ENCODE measurements at places on chromosomes 4 and X.

DNA sequence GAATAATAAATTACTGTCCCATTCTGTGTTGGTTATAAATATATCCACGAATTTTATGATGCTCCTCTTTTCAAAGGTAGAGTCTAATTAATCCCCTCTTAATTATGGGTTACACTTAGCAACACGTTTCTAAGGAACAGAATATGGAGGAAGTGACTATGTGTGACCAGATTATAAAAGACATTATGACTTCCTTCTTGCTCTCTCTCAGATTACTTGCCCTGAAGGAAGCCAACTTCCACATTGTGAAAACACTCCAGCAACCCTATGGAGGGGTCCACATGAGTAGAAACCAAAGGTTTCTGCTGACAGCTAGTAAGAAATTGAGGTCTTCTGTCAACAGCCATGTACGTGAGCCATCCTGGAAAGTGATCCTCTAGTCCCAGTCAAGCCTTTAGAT is 59.3 kb downstream of the WDFY3 start:
- no peak for DNase-seq
- H3K27me3 ChIP-seq = no peaks in the 10 kb centered on the region
- no peaks in the 10 kb centered on the region for H3K4me1 ChIP-seq
- no peaks in the 10 kb centered on the region for H3K36me3 ChIP-seq
- no peak overlapping the region for H3K27ac ChIP-seq
- no peak overlapping the region for H3K4me3 ChIP-seq

- H3K36me3 ChIP-seq = no peaks in the 10 kb centered on the region
- no peak overlapping the region for H3K27ac ChIP-seq
- H3K4me1 ChIP-seq = no peaks in the 10 kb centered on the region
- no peak for DNase-seq
These were observed 113.6 kb upstream of the CBLL2 start for GRCh38 chrX:22159071-22159470.

DNA sequence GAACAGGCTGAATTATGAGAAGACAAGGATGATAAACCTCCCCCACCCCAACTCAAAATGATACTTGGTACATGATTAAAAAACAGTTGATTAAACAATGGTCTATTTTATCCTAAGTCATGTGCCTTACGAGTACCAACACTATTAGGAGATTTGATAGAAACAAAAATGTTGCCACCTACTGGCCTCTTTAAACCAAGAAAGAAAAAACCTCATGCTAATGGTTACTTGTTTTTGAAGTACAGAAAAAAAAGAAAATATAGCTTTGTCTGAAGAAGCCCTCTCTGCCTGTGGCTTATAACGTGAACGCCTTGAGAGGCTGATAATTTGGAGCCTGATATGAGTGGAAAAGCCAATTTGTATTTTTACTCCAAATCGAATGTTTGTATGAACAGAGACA is 538.2 kb downstream of the DMD start:
- no peak for DNase-seq
- H3K27me3 ChIP-seq = no peaks in the 10 kb centered on the region
- no peaks in the 10 kb centered on the region for H3K36me3 ChIP-seq
- no peaks in the 10 kb centered on the region for H3K4me1 ChIP-seq
- no peak overlapping the region for H3K27ac ChIP-seq

DNA sequence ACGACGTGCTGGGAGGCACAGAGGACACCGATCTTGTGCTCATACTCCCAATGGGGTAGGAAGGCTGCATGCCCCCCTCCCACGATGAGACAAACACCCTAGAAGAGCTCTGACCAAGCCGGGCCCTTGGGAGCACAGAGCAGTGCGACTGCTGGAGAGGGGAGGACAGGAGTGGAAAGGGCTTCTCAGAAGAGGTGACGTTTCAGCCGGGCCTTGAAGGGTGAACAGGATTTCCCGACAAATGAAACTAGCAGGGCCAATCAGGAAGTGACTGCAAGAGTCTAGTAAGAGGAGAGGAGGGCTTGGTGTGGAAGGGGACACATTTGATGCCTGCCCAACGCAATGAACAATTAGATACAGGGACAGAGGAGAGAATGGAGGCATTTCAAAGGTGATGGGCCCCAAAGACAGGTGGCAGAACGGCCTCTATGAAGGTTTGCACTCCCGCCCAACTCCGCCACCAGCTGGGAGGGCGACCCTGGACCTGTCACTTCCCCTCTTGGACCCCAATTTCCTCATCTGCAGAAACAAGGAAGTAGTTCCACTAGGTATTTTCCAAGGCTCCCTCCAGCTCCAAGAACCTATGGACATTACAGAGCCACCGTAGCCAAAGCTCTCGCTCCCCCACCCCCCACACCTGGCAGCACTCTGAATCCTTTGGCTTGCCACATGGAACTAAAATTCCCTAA is 3.9 kb downstream of the HCFC1 start:
- peak overlapping the region; percentile 97 for H3K27ac ChIP-seq
- DNase-seq = no peak
- no peaks in the 10 kb centered on the region for H3K27me3 ChIP-seq
- peaks cover 17% of the 10 kb centered on the region for H3K36me3 ChIP-seq
- H3K4me3 ChIP-seq = peak overlapping the region; percentile 99

DNA sequence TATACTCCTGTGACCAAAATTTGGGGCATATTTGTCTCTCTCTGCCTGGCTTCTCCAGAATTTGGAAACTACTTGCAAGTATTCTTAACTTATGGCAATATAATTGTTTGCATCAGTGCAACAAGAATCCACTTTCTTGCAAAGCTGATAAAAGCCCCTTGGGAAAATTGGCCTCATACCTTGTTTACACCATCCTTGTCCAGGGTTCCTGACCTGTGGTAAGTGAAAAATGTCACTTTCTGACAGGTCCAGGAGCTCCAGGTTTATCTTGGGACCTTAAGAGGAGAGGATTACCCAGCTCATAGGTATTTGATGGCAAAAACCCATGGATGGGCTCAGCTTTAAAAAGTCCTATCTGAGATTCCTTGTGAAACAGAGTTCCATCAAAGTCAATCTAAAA is 29.3 kb upstream of the CXCL13 start:
- no peak for DNase-seq
- no peak overlapping the region for H3K27ac ChIP-seq
- no peaks in the 10 kb centered on the region for H3K4me1 ChIP-seq
- no peak overlapping the region for H3K4me3 ChIP-seq
- no peaks in the 10 kb centered on the region for H3K36me3 ChIP-seq

GRCh38 chrX:56231537-56232090 is 542 bp upstream of the KLF8 start:
- H3K36me3 ChIP-seq = peaks cover 5% of the 10 kb centered on the region
- no peaks in the 10 kb centered on the region for H3K27me3 ChIP-seq
- no peak overlapping the region for H3K27ac ChIP-seq

GRCh38 chr4:56649445-56650261 is 31.4 kb downstream of the HOPX start:
- DNase-seq = no peak
- peaks cover 53% of the 10 kb centered on the region for H3K4me1 ChIP-seq
- H3K4me3 ChIP-seq = peak overlapping the region; percentile 26
- peak overlapping the region; percentile 84 for H3K27ac ChIP-seq
- peaks cover 2% of the 10 kb centered on the region for H3K36me3 ChIP-seq

DNA sequence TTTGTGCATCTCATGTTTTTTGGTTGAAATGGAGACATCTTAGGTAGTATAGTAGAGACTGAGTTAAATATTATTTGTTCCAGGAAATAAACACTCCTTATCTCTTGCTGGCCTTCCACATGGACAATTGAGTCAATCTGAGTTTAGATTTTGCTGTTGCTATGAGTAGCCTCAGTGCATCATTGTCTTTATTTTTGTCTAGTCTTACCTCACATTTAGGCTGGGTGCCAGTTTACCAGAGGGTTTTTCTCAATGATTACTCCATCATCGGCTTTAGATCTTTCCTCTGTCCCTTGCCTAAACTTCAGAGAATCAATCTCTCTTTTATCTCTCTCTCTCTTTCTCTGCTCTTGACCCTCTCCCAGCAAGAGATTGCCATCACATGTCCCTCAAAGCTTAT is 73.6 kb downstream of the GABRB1 start:
- no peak for DNase-seq
- no peak overlapping the region for H3K4me3 ChIP-seq
- no peak overlapping the region for H3K27ac ChIP-seq
- no peaks in the 10 kb centered on the region for H3K27me3 ChIP-seq

GRCh38 chr4:100362366-100362765 is 155.5 kb downstream of the EMCN start:
- no peaks in the 10 kb centered on the region for H3K27me3 ChIP-seq
- H3K4me3 ChIP-seq = no peak overlapping the region
- no peaks in the 10 kb centered on the region for H3K36me3 ChIP-seq

- no peaks in the 10 kb centered on the region for H3K36me3 ChIP-seq
- H3K27me3 ChIP-seq = peaks cover 22% of the 10 kb centered on the region
- no peaks in the 10 kb centered on the region for H3K4me1 ChIP-seq
- no peak overlapping the region for H3K27ac ChIP-seq
- no peak overlapping the region for H3K4me3 ChIP-seq
- DNase-seq = no peak
These were observed 92.5 kb downstream of the FAM13A start for GRCh38 chr4:88964450-88964849.

GRCh38 chrX:111361751-111362150 is 50.2 kb downstream of the DCX start:
- no peaks in the 10 kb centered on the region for H3K4me1 ChIP-seq
- H3K4me3 ChIP-seq = no peak overlapping the region
- H3K27ac ChIP-seq = no peak overlapping the region
- no peaks in the 10 kb centered on the region for H3K27me3 ChIP-seq
- H3K36me3 ChIP-seq = no peaks in the 10 kb centered on the region
- DNase-seq = no peak

DNA sequence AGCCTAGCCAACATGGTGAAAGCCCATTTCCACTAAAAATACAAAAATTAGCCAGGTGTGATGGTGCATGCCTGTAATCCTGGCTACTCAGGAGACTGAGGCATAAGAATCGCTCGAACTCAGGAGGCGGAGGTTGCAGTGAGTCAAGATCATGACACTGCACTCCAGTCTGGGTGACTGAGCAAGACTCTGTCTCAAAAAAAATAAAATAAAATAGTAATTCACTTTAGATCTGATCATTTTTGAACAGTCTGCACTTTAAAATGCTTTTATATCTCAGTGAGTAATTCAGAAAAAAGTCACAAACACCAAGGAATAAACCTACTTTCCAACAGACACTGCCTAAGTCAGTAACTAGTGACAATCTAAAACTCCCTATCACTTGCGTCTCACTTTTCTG is 25.6 kb upstream of the CORIN start:
- H3K27me3 ChIP-seq = no peaks in the 10 kb centered on the region
- peaks cover 4% of the 10 kb centered on the region for H3K36me3 ChIP-seq
- DNase-seq = no peak
- H3K27ac ChIP-seq = no peak overlapping the region

DNA sequence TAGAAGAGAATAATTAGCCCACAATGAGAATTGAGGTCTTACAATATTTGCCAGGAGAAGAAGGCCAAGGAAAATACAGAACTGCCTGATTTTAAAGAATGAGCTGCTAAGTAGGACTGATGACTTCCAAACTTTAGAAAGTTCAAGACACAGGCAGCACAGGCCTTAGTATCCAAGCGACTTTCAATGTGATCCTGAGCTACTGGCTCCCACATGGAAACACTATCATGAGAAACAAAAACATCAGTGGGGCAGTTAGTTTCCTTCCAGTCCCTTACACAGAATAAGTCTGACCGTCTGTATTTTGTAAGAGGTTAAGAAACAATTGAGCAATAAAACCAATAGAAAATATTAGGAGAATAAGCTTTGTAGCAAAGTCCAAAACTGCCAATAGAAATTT is 251.4 kb downstream of the COL25A1 start:
- DNase-seq = no peak
- no peak overlapping the region for H3K4me3 ChIP-seq

GRCh38 chr4:79663141-79663540 is 255.1 kb upstream of the GK2 start:
- no peak for DNase-seq
- H3K27ac ChIP-seq = no peak overlapping the region
- no peaks in the 10 kb centered on the region for H3K4me1 ChIP-seq

DNA sequence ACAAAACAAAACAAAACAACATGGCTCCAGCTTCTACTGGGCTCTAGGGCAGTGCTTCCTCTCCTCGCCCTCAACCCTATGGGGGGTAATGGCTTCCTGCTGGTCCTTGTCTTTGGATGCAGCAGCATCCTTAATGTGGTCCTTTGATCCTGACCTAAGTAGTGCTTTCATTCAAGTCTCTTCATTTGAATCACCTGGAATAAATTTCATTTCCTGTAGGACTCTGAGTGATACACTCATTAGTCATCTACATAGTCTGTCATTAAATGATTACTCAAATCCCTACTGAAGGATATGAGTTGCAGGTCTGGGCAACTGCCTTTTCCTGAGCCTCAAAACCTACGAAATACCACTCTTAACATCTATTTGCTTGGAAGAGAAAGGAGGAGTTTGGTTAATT is 54.5 kb downstream of the RHOH start:
- no peaks in the 10 kb centered on the region for H3K27me3 ChIP-seq
- no peak for DNase-seq
- H3K4me3 ChIP-seq = no peak overlapping the region

DNA sequence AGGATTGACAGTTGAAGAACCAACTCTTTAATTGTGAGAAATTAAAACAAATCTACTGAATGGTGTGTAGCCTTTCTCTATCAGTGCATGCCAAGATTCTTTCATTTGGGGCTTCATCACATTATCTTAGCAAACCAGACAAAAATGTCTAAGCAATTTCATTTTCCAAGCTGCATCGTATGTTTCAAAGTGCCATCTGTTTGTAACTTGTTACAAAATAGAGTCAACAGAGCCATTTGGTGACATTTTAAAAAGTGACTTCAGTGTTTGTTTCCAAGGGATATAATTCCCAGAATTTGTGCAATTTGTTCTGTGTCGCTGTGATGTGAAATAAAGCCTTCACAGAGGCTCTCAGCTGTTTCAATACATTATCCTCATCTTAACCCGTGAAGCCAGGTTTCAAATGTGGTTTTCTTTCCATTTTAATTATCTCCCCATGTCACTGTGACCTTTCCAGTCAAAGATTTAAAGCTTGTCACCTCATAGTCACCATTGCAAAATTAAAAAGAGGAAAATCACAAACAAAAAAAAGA is 46.0 kb upstream of the C1QTNF7 start:
- DNase-seq = no peak
- no peaks in the 10 kb centered on the region for H3K36me3 ChIP-seq
- no peaks in the 10 kb centered on the region for H3K4me1 ChIP-seq
- peaks cover 11% of the 10 kb centered on the region for H3K27me3 ChIP-seq

DNA sequence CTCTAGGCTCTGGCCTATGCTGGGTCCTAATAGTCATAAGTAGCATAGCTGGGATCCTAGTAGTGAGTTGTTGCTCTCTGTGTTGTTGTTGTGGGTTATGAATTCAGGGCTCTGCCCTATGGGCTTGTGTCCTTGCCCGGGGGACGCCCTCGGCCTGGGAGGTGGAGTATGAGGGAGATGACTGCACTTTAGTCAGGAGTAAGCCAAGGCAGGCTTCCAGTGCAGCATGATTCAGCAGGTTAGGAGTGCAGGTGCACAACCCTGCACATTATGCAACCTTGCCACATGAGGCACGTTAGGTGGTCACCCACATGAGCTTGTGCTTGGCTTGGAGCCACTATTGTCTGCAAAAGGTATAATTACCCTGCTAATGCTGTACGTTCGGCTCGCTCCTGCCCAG is 58.4 kb upstream of the CCDC149 start:
- H3K27me3 ChIP-seq = peaks cover 50% of the 10 kb centered on the region
- DNase-seq = no peak
- no peak overlapping the region for H3K27ac ChIP-seq
- H3K4me3 ChIP-seq = no peak overlapping the region
- H3K4me1 ChIP-seq = no peaks in the 10 kb centered on the region
